ENCODE measurements at places on chromosomes 5 and 9.

DNA sequence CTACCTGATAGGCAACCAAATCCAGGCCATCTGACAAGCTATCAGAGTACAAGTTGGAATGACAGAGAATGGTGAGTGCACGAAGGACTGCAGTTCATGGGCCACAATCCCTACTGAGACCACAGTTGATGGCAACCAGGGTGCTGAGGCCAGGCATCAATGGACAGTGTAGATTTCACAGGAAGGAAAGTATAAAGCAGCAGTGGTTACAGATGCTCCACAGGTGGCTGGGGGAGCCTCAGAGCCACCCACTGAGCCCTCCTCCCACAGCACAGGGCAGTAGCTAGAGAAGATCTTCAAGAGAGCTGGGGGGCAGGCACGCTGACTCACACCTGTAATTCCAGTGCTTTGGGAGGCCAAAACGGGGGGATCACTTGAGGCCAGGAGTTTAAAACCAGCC lies 49.4 kb downstream of the RETREG1 start:
- no peak for DNase-seq

GRCh38 chr9:20242510-20243189 lies 379.6 kb downstream of the MLLT3 start:
- DNase-seq, result peak; percentile 8

DNA sequence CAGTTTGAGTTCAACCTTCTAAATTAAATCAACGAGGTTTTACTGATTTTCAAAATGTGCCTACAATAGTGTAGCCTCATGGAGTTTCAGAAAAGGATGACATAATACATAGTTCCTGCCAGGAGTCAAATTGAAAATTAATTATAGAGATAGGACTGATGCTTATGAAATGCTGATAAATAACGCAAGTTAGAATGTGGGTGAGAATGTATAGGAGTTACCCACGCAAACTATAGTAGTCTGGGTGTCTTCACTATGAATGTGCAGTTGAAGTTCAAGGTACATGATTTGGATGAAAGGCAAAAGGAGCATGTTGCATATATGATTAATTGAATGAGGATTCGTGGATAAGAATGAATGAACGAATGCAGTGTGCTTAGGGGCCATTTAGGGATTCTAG lies 95.7 kb downstream of the SV2C start:
- no peak for DNase-seq

- DNase-seq, result no peak
Measured at GRCh38 chr9:69485466-69485865, 160.5 kb downstream of the ENTREP1 start.

DNA sequence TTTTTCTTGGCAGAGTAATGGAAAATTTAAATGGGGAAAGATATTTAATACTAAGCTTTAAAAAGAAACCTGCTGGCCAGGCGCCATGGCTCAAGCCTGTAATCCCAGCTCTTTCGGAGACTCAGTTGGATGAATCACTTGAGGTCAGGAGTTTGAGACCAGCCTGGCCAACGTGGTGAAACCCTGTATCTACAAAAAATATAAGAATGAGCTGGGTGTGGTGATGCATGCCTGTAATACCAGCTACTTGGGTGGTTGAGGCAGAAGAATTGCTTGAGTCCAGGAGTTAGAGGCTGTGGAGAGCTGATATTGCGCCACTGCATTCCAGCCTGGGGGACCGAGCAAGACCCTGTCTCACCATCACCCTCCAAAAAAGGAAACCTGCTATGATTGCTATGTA lies 32.8 kb downstream of the TUT7 start:
- no peak for DNase-seq

- DNase-seq, result peak; percentile 83
Measured at GRCh38 chr9:129496473-129497004, 124.4 kb downstream of the C9orf50 start.

DNA sequence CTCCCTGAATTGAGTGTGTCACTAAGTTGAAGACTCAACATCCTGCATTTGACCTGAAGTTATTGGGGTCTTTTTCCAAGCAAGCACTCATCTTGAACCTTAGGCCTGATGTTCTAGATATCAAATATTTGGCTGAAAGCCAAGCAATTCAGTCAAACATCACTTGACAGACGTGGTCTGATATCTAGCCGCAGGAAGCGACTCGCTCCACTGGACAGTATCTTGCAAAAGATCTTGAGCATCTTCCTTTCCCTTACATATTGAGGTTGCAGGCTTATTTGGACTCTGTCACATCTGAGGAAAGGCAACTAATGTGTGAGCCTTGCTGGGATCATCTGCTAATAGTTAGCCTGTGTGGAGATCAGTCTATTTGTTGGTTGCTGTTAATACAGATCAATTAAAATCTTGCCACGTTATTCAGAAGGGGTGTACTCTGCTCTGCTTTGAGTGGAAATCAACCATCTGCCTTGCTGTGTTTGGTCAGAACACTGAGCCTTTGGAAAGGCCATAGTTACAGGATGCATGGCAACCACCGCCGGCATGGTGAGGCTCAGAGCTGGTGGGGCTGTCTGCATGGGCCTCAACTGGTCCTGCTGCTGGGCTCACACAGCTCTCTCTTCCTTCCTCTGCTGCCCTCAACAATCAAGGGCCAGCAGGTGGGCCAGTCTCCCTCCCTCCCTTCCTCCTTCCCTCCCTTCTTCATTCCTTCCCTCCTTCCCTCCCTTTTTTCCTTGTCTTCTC lies 166.9 kb upstream of the KLF9 start:
- no peak for DNase-seq

DNA sequence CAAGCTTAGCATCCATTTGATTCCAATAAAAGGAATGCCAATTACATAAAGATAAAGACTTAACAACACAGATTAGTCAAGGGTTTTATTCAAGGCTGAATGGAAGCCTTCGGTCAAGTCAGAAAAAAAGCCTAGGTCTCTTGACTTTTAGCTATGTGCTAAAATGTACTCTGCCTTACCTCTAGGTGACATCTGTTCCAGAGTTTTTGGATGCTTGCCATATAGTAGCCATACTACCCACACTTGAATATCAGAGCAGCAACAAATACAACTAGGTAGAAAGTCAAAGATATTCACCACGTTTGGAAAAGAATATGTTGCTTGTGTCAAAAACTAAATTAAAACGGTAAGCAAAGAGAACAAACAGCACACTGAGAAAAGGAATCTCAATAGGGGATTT lies 484.7 kb downstream of the ELAVL2 start:
- no peak for DNase-seq

- DNase-seq, result no peak
Measured at GRCh38 chr5:133323494-133324457, 272.0 kb downstream of the HSPA4 start.

DNA sequence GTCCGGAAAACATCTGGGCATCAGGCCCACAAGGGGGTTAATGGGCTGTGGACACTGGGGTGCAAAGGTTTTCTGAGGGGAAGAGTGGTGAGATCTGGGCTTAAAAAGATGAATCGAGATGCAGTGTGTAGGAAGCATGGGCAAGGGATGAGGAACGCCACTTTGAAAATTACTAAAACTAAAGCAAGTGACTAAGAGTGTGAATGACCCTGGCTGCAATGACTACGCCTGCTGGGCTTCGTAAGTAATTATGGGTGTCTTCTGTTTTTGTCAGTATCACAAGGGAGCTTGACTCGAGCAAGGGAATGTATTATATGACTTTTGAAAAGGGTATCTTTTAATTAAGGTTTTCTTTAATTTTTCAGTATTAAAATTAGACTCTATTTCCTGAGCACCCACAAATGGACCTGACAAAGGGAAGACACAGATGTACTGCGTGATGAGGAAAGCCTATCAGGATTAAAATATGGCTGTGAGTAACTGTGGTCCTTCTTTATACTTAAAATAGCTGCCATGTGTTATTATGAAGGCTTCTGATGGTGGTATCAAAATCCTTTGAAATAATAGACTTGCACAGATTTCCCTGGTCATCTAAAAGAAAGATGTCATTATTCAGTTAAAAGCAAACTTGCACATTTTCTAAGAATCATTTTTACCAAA lies 4.2 kb downstream of the CTXN3 start:
- no peak for DNase-seq
